ENCODE measurements at places on chromosomes 2 and 18.

DNA sequence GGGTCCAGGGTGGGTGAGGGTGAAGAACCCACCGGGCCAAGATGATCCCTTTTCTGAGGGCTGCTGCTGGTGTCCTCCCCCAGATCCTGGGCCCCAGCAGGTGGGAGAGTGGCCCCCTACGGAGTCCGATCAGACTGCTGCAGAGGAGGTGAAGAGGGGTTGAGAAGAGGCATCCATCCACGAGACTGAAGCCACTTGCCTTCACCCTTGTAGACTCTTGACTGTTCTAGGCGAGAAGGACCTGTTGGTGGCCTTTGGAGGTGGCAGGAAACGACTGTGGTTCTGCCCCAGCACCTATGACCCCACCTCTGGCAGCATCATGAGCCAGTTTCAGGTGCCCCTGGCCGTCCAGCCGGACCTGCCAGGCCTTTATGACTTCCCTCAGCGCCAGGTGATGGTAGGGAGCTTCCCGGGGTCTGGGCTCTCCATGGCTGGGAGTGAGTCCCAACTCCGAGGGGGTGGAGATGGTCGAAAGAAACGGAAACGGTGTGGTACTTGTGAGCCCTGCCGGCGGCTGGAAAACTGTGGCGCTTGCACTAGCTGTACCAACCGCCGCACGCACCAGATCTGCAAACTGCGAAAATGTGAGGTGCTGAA lies 1.5 kb downstream of the TET3 start:
- DNase-seq: no peak

- no peak for DNase-seq
These were observed 809.0 kb downstream of the BCL11A start for GRCh38 chr2:59744436-59744835.

- DNase-seq: no peak
These were observed 799.3 kb downstream of the BCL11A start for GRCh38 chr2:59754011-59754735.

DNA sequence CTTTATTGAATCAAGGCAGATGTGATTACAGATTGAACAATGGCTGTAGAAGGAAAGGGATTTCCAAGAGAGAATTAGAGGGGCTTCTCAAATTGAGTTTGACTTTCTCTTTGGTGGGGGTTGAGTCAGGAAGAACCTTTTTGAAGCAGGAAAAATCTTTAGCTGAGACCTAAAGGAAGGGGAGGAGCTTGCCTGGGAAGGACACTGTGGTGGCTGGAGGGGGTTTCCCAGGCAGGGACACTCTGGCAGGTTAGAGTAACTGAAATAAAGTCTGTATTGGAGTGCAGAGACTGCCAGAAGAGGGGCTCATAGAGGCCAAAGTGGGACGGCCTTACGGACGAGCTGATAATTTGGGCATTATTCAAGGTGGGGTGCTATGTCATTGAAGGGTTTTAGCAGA lies 69.3 kb downstream of the NEDD4L start:
- no peak for DNase-seq

DNA sequence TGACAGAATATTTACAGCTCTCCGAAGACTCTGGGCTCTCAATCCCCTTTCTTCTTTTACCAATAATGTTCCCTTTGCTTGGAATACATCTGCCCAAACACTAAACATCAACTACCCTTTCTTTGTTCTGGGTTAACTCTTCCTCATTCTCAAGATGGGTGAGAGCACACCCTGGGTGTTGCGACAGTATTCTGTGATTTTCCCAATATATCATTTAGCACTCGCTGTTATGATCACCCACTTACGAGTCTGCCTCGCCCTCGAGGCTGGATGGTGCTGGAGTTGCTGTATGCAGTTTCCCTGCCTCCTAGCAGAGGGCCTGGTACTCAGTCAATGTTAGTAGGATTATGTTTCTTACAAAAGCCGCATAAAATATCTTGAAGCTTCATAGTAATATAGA lies 93.2 kb downstream of the SOCS6 start:
- DNase-seq: no peak

GRCh38 chr18:6401687-6402086 lies 13.0 kb downstream of the L3MBTL4 start:
- no peak for DNase-seq

Measured in adipocyte (in vitro differentiated cells).